AG09309 (cell line): ENCODE measurements at places on chromosomes 5 and 9.

- DNase-seq = no peak
These were observed 1.7 kb downstream of the MSX2 start for GRCh38 chr5:174725991-174726601.

DNA sequence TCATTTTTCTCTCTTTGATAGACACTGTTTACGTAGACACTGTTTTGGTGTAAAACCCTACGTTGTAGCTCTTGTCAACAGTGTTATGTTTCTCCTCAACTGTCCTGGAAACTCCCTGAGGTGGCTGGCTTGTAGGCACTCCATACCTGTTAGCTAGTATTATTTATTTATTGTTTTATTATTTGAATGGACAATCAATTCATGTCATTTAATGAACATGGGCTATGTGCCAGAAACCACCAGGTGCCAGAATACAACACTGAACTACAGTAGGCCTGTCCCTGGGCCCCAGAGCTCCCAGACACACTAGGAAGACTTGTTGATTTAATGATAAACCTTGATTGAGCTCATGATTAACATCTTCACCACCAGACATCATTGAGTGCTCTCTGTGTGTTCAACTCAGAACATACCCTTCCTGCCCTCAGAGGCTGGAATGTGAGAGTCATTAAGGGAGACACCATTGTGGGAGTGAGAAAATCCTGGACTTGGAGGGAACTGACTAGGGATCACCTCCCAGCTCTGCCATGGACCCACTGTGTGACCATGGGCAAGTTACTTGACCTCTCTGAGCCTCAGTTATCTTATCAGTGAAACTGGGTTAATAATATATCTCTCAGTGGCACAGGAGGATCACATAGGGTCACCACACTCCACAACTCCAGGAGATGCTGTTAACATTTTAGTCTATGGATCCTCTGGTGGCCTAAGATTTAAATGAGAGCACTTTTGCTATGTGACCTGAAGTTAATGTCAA, 19.2 kb downstream of the IRF1 start:
- no peak for DNase-seq

- DNase-seq = no peak
These were observed 55.4 kb downstream of the FOXI1 start for GRCh38 chr5:170161069-170161468.

DNA sequence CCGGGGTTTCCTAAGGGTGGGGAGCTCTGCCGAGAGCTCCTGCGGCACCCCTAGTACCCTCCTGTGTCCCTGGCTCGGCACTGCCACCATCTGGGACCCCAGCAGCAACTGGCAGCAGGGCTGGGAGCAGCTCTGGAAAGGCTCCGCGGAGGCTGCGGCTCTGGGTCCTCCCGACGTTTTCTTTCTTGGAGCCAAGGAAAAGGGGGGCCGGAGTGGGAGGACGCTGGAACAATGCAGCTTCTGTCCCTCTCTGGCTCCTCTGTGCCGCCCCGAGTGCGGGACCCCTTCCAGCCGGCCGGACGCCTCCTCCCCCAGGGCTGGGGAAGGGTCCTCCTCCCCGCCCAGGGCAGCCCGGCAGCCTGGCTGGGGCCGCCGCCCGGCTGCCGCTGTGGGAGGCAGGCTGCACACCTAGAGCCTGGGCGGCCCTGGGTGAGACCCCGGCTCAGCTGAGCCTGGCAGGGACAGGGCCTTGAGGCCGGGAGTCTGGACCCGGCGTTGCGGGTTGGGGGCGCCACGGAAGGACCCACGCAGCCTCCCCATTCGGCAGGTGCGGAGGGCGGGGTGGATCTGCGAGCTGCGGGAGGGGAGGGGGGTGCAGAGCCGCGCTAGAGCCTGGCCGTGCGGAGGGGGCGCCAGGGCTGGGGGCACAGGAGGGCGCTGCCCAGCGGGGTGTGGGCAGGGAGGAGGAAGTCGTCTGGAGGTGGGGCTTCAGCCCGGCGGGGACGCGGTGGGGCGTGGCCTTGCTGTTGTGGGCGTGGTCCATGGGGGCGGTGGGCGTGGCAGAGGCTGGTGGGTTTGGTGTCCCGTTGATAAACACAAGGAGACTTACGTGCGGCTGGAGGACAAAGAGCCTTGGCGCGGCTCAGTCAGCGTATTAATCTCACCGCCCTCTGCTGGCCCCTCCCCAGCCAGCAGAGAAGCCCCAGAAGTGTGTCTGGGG, 15.1 kb downstream of the GPSM1 start:
- DNase-seq = no peak

GRCh38 chr9:13956107-13956506, 357.8 kb downstream of the NFIB start:
- peak; percentile 24 for DNase-seq

DNA sequence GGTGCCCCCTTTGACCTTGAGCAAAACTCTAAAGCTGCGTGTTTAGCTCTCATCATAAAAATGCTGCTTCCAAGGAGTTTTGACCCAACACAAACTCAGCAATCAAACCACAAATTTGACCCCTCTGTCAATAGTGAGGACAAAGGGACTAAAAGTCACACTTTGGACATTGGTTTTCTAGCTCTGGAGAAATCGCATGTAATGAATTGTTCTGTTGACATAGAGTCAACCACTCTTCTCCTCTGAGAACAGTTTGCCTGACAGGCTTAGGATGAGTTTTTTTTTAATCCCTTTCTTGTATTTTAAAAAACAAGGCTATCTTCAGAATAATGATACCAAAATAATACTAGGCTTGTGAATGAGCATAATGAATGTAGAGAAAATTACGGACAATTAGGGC, 61.1 kb upstream of the MAN2A1 start:
- no peak for DNase-seq

GRCh38 chr9:79300068-79300467, 271.7 kb upstream of the TLE4 start:
- DNase-seq = no peak

- DNase-seq = no peak
These were observed 436.5 kb upstream of the SLC30A5 start for GRCh38 chr5:68657055-68657961.

DNA sequence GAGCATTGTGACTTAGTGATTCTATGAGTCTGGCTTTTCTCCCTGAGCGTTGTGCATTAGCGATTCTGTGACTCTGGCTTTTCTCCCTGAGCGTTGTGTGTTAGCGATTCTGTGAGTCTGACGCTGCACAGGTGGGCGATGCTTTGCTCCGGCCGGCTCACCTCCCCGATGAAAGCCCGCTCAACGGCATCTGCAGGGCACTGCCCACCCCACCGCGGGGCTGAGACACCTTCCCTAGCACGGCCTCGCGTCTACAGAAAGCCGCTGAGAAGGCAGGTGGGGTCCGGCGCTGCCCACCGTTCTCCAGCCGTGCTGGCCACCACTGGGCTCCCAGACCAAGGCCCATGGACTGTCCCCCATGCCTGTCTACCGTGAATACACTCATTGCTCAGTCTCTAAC, 12.8 kb upstream of the SLC9A3 start:
- no peak for DNase-seq

DNA sequence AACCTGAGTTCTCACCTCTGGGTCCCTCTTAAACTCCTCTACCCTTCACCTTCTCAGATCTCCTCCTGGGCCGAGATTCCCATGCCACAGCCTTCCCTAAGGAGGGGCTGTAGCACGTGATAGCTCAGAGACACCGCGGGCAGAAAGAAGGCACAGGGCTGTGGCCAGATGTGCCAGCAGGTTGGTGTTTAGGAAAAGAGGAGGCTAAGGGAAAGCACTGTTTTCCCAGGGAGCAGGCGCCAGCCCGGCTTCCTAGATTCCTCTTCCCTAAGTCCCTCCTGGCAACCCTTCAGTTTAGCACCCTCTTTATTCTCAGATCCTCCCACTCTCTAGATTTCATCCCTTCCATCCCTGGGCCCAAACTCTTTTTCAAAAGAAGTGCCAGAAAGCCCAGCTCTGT, 59.4 kb upstream of the CCNG1 start:
- DNase-seq = no peak

GRCh38 chr5:137890845-137891244, 1.6 kb downstream of the PKD2L2 start:
- DNase-seq = no peak
